Activated CD8-positive, alpha-beta memory T cell treated with anti-CD3 and anti-CD28 coated beads, Interleukin-2, amount 50 U/mL, for 48 hours (primary cell): ENCODE measurements at places on chromosomes 4 and X.

- DNase-seq: no peak
Measured at GRCh38 chr4:138494931-138495330, 252.8 kb upstream of the SLC7A11 start.

- DNase-seq: no peak
Measured at GRCh38 chr4:30912098-30912714, 192.0 kb downstream of the PCDH7 start.

- no peak for DNase-seq
Measured at GRCh38 chrX:3320471-3321046, 25.9 kb downstream of the MXRA5 start.

GRCh38 chr4:116702949-116703348, 382.4 kb downstream of the TRAM1L1 start:
- no peak for DNase-seq

DNA sequence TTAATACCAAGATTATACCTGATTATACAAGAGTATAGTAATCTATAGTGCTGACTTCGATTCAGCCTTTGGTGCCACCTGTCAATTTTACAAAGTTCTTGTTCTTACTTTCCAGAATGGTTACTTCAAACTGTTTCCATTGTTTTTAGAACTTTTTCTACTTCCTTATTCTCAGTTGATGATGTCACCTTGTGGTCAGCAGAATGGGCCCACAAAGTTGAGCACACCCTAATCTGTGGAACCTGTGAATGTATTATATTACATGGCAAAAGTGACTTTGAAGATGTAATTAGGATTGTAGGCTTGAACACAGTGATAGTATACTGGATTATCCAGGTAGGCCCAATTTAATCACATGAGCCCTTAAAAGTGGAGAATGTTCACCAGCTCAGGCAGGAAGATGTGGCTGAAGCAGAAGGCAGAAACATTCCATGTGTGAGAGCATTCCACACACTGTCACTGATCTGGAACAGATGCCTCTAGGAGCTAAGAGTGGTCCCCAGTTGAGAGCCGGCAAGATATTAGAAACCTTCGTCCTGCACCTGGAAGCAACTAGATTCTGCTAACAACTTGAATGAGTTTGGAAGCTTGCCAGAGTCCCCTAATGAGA, 6.3 kb upstream of the SGMS2 start:
- DNase-seq: no peak

DNA sequence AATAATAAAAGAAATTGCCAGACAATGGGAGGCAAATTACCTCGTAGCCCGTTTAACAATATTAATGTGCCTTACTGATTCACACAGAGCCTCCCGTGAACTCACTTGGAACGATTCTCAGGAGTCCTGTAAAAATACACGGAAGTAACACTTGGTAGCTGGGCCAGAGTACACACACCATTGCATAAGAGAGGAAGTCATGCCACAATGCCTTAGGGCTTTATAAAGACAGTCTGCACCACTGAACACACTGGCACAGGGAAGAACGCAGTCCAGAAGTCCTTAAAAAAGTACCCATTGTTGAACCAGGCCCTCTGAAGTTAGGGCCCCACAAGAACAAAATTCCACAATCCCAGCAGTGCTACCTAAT, 15.1 kb downstream of the SLC2A9 start:
- DNase-seq: no peak

DNA sequence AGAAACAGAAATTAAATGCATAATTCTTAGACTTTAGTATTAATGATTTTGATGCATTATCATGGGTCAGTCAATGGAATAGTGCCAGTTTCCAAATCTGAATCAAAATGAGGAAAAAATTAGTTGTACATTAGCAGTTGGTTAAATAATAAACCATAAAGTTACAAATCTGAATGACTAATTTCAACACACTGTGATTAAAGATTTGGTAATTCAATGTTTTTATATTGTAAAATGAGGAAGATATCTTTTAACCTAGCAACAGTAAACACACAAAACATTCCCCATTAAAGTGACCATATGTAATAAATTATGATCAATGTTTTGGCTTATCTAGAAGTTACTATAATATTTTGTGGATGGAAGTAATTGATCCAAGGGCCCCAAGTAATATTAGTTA, 1.6 kb downstream of the FBXO8 start:
- DNase-seq: no peak

GRCh38 chr4:89316931-89317366, 9.3 kb upstream of the GPRIN3 start:
- no peak for DNase-seq

GRCh38 chr4:110229266-110229665, 30.9 kb upstream of the ELOVL6 start:
- no peak for DNase-seq

DNA sequence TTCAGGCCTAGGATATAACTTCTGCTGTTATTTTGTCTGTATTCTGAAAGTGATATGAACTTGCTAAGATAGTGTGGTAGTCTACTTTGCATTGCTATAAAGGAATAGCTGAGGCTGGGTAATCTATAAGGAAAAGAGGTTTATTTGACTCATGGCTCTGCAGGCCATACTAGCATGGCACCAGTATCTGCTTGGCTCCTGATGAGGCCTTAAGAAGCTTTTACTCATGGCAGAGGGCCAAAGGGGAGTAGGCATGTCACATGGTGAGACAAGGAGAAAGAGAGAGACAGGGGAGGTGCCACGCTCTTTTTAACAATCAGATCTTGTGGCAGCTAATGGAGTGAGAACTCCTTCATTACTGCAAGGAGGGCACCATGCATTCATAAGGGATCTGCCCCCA, 247.3 kb downstream of the GPAT3 start:
- no peak for DNase-seq

GRCh38 chr4:177283167-177283566, 26.5 kb upstream of the NEIL3 start:
- no peak for DNase-seq

GRCh38 chr4:89268679-89269078, 38.9 kb downstream of the GPRIN3 start:
- DNase-seq: no peak

GRCh38 chr4:174119051-174119450, 164.4 kb downstream of the FBXO8 start:
- no peak for DNase-seq

GRCh38 chr4:36917413-36917812, 327.1 kb upstream of the NWD2 start:
- no peak for DNase-seq

DNA sequence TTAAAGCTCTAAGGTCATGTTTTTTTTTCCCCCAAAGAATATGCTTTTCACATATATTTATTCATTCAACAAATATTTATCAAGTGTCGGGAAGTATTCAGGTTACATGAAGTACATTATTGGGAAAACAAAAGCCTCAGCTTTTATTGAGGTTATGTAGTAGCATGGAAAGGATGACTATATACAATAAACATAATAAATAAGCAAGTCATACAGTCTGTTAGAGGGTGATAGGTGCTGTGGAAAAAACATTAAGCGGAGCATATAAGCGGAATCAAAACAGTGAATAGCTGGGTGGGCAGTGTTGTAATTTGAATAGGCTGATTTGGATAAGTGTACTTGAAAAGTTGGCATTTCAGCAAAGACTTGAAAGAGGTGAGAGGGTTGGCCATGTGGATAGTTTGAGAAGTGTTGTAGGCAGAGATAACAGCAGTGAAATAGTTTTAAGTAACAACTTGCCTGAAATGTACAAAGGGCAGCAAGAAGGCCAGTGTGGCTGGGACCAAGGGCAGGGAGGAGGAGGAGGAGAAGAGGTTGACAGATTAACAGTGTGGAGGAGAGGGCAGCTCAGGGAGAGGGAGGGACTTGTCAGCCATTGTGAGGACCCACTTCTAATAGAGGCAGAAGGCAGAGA, 558.7 kb downstream of the SPRY1 start:
- no peak for DNase-seq

GRCh38 chr4:2733001-2733843, 22.9 kb downstream of the TNIP2 start:
- DNase-seq: no peak

DNA sequence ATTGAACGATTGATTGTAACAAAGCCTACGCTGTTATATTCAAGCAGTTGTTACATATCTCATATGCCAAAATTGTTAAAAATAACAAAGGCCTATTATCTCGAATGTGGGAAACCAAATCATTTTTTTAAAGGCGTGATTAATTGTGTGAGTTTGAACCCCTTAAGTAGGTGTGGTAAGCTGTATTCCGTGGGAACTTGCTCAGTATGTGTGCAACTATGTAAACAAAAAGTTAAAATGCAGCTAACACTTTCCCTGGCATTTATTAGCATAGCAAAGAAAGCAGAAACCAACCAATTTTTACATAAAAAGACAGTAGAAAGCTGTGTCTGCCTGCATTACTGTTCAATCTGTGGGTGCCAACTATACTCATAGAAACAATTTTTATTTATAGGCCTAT, 166.0 kb upstream of the HAND2 start:
- DNase-seq: no peak

GRCh38 chr4:8849266-8850073, 22.2 kb downstream of the HMX1 start:
- peak; percentile 12 for DNase-seq

GRCh38 chrX:21972721-21973120, 32.2 kb downstream of the SMS start:
- no peak for DNase-seq

DNA sequence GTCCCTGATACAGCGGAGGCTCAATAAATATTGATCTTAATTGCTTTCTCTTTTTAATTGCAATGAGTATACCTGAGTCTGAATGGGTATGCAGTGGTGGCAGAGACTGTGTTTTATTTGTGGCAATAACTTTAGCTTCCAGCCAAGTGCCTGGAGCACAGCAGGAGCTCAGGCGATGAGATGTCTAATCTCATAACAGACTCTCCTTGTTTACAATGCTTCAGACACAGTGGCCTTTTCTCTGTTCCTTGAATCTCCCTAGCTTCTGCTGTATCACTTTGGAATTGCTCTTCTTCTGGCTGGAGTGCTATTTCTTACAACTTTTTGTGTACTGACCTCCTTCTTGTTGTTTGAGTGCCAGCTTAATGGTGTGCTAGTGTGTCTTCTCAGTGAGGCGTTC, 91.5 kb upstream of the UNC5C start:
- no peak for DNase-seq

- DNase-seq: no peak
Measured at GRCh38 chr4:31343061-31343460, 622.9 kb downstream of the PCDH7 start.

DNA sequence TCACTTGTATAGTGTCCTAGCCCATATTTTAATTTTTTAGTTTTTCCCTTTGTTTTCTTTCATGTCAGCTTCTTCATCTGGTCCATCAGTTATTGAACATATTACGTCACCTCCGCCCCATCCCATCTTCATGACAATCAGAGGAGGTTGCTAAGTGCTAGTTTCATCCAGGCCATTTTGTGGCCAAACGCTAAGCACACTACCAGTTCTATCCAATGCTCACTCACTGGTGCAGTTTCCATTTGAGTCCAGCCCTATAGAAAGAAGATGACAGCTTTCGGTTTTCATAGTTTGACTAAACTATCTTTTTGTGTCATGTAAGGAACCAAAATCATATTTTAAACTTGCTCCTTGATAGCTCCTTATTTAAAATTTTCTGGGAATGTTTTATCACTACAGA, 304.2 kb downstream of the TENM3 start:
- no peak for DNase-seq

- DNase-seq: no peak
Measured at GRCh38 chr4:69617083-69617694, 22.3 kb downstream of the UGT2A2 start.

GRCh38 chrX:123422875-123423274, 238.8 kb downstream of the GRIA3 start:
- DNase-seq: no peak

- DNase-seq: no peak
Measured at GRCh38 chr4:76740866-76741662, 156.9 kb downstream of the SOWAHB start.

DNA sequence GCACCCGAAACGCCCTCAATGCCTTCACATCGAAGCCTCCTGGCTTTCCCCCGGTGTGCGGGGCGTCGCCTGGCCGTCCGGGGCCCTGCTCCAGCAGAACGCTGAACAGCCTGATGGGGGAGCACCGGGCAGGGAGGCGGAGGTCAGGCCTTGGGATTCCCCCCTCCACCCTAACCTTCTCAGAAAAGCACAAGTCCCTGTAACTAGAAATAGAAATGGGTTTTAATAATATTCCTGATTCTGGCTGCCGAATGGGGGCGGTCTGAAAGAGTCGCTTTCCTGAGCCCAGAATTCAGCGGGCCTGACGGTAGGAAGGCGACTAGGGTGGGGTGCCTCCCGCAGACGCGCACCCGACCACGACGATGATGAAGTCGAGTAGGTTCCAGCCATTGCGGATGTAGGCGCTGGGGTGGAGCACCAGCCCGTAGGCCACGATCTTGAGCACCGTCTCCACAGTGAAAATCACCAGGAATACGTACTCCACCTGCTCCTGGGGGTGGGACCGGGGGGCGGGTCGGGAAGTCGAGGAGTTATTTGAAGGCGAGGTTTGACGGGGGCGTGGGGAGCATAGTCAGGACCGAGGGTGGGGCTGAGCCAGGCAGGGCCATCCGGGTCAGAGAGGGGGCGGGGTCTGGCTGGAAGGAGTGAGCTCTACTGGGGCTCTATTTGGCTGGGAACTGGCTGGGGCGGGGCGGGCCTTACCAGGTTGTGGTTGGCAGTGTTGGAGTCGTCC, 2.5 kb downstream of the CACNA1F start:
- peak; percentile 78 for DNase-seq

DNA sequence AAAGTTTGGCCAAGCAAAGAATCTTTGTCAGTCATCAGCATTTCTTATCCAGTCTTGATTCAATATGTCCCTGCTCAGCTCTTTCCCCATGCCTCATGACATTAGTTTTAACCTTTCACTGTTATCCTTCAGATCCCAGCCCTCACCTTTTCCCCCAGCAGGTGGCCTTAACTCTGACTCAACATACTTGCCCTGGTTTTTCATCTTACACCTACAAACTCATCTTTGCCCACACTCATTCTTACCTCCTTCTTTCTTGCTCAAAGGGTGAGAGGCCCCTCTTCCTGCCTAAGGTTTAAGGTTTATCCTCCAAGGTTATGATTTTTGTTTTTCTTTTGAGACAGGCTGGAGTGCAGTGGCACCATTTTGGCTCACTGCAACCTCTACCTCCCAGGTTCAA, 10.6 kb upstream of the ANXA5 start:
- no peak for DNase-seq

DNA sequence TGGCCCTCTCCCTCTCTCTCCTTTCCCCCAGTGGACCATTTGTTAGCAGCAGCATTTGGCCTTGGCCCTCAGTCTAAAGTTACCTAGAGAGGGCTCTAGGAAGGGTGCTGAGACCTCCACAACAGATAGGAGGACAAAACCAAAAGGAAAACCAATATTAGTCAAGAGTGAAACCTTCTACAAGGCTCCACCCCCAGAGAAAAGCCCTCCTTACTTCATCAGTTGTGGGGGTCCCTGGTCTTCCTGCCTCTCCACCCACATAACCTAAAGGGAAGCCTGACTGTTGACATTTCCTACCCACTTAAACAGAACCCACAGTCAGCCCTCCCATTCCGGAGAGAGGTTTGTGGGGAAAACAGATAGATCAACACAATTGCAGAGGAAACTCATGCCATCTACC, 4.7 kb upstream of the CD40LG start:
- no peak for DNase-seq
